T47D (cell line): ENCODE measurements at places on chromosomes 3 and 15.

DNA sequence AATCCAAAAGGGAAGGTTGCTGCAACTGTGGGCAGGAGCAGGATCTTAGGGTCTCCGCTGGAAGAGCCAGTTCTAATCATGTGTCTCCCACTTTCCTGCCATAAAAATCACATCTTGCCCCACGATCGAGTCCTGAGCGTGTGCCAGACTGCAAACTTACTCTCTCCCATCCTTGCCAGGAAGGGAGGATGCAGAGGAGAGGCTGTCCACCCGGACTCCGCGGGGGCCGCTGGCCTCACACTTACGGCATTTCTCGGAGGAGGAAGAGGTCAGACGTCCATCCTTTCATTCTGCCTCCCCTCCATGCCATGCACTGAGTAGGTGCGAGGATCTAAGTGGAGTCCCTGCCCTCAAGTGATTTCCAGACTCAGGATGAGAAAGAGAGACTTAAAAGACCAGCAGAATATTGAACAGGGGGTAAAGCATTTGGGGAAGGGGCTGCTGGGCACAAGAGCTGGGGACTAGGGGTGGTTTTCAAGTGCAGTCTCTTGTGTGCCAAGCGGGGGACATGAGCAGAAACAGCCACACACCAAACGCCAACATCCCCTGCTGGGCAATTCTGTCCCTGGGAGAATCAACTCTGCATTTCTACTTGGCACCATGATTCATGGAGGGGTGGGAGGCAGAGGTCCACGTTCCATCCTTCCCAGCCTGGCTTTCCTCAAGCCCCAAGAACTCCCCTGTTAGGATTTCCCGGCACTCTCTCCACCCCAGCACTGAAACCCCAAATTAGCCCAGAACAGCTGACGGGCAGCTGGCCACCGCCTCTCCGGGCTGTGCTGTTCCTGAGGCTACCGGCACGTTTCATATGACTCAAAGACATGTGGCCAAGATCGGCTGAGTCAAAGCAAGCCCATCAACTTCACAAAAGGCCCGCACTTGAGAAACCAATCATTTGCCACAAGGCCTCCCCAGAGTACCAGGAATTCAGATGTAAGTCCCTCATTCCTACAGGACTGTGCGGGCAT is 11.6 kb downstream of the OXTR start:
- no peak for DNase-seq

- no peak for DNase-seq
Observed at GRCh38 chr15:100517846-100518245, 10.9 kb downstream of the CERS3 start.

GRCh38 chr3:127714866-127715265 is 42.1 kb downstream of the ABTB1 start:
- DNase-seq: no peak

DNA sequence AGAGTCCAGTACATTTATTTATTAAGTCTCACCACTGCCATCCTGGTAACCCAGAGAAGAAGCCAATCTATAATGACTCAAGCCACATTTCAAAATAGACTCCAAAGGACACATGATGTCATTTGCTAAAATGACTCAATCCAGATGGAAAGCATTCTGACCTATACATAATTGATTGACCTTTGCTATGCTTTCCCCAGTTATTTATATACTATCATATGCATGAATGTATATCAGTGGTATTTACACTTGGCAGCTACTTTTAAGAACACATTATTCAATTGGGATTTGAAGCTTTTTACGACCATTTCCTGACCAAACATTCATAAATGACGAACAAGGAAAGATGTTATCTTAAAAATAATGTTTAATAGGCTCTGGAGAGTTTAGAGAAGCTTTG is 297.2 kb downstream of the FHIT start:
- no peak for DNase-seq

DNA sequence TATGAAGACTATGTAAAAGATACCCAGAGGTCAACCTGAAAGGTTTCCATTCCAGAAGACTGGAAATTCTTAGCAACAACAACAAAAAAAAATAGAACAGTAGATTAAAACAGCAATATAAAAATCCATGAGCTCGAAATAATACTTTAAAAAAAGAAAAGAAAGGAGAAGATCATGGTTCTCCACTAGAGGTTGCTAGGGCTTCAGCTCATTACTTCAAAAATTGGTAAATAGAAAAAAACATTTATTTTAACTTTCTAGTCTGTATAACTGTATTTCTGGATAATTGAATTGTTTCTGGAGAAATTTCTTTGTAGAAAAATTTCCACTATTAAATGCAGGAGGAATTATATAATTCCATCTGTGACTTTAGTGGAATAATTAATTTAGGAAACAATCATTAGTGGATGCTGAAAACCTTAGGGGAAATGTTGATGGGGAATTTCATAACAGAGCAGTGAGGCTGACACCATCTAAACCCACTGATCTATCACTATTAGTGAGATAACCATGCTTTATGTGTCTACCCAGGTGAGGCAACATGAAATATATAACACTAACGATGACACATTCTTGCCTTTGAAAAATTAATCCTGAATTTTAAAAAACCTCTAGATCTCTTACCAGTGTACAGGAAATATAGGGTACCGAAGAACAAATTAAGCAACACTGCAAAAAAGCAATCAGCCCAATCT is 62.5 kb upstream of the SNRK start:
- DNase-seq: no peak

- DNase-seq: no peak
Observed at GRCh38 chr3:76656531-76657070, 383.3 kb upstream of the ROBO2 start.

DNA sequence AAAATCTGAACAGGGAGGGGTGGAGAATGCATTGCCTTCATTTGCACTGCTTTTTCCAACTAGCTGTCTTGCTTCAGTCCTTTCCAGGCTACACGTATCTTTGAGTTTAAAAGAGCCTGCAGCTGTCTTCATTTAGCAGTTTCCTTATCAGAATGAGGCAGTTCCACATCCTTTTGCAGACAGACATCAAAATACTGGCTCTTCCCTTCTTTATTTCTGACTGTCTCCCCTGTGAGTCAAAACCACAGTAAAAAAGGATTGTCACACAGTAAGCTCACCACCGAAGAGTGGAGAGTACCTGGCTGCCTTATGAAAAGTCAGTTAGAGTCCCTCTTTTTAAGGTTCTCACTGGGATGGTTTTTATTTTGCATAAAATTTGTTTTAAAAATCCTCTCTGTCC is 205.5 kb upstream of the CD96 start:
- DNase-seq: no peak

GRCh38 chr15:94193906-94194305 is 37.5 kb upstream of the MCTP2 start:
- no peak for DNase-seq

DNA sequence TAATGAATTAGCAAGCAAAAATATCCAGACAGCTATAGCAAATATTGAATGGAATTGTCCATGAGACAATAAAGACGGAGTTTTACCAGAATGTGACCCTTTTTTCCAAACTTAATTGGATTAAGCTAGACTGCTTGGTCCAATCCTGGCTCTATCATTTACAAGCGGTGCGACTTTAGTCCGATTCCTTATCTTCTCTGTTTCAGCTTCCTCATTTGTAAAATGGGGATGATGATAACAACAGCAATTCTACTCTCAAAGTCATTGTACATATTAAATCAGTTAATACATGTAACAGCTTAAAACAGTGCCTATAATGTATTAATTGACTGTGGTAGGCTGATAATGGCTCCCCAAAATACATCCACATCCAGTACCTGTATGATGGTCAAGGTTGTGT is 62.1 kb upstream of the CRBN start:
- no peak for DNase-seq

GRCh38 chr3:59464187-59464586 is 414.4 kb upstream of the CFAP20DC start:
- DNase-seq: no peak

DNA sequence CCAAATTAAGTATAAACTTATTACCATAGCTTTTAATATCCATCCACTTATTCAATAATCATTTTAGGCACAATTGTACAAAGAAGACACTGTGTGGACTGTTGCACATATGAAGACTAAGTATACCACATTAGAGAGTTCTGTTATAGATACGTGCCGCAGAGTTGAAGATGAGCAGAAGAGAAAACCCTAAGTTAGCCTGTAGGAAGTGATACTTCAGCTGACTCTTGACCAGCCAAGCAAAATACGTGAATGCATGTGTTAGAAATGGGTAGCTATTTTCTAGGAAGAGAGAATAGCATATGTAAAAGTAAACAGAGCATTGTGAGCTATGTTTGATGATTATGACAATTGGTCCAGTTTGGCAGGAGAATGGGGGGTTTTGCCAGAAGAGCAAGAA is 272.0 kb upstream of the ATP11B start:
- no peak for DNase-seq

DNA sequence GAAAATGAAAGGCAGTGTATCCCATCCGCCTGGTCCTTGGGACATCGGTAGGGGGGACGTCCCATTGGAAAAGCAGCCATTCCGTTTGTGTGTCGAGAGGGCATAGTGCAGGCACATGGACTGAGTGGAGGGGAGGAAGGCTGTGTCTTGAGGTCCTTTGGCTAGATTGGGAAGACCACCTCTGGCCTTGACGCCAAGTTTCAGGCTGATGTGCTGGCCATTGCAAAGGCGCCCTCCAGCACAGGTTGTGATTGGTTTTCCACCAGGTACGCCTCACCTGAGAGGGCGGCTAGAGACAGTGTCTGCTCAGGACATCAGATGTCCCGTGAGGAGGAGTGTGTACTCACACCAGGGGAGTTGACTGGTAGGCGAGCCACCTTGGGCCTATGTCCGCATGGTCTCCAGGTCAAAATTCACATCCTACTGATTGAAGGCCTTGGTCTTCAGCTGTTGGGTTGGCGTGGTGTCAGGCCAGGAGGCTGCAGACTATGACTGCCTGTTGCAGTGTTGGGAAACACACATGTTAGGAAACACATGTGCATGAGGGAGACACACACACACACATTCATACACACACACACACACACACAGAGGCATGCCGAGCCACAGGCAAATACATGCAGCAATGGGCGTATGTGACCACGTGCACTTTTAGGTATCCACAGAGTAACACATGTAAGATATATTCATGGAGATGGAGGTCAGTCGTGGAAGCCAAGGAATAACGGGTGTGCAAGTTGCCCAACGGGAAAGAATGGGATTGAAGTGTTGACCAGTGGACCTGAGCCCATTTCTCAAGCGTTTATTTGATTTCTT is 98.4 kb downstream of the SNRPN start:
- no peak for DNase-seq

DNA sequence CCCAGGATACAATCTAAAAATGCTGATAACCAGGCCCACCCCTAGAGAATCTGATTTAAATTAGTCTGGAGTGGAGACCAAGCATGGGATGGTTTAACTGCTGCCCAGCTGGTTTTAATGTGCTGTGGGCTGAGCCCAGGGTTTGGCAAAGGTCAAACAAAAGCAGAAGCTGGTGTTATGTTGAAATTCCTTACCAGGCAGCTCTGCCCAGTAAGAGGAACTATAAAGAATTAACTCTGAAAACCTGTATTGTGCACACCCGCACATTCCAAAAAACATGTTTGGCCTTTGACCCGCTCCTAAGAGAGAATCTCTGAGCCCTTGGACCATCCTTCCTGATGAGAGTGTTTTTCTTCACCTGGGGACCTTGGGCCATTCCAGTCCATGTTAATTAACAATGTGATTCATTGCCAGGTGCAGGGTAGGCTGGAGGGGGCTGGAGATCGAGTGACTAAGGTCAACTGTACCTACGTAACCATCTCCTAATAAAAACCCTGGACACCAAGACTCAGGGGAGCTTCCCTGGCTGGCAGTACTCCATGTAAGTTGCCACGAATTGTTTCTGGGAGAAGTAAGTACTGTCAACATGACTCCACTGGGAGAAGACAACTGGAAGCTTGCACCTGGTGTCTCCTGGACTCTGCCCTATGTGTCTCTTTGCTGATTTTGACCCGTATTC is 10.9 kb downstream of the CCDC13 start:
- DNase-seq: no peak

GRCh38 chr3:71503525-71504249 is 79.8 kb downstream of the FOXP1 start:
- DNase-seq: no peak

- no peak for DNase-seq
Observed at GRCh38 chr3:60952055-60952454, 299.2 kb downstream of the FHIT start.

DNA sequence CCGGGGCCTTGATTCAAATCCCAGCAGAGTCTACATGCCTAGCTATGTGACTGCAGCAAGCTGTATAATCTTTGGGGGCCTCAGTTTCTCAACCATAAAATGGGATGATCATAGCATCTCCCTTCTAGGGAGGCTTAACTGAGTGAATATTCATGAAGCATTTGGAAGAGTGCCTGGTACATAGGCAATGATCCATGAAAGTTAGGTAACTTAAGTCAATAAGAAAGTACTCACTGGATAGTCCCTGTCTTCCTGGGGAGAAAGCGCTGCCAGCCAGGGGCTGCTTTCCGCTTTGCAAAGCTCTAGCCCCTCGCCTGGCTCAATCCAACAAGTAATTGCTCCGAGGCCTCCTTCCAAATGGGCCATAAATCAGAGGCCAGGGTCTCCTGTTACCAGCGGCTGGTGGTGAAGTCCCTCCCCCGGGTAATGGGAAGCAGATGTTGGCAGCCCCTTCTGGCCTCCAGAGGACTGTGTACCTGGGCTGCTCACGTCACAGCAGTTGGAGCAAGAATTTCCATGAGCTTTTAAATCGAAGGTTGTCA is 521.9 kb upstream of the PROK2 start:
- DNase-seq: no peak

DNA sequence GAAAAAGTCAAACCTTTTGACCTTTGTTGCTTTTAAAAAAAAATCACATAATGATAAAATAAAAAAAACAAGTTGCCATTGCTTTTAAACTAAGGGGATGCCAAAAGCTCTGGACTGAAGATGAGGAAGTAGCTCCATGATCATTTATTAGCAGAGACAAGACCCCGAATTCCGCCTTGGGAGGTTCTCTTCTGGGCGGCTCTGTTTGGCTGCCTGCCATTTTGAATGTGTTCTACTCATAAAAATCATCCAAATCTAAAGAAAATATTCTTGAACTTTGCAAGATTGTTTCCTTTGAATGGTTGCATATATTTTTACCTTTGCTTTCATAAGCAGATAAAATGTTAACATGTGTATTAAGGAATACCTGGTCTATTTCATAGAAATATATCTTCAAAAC is 63.8 kb downstream of the NCEH1 start:
- no peak for DNase-seq

- DNase-seq: no peak
Observed at GRCh38 chr3:152176241-152176640, 92.5 kb upstream of the MBNL1 start.

DNA sequence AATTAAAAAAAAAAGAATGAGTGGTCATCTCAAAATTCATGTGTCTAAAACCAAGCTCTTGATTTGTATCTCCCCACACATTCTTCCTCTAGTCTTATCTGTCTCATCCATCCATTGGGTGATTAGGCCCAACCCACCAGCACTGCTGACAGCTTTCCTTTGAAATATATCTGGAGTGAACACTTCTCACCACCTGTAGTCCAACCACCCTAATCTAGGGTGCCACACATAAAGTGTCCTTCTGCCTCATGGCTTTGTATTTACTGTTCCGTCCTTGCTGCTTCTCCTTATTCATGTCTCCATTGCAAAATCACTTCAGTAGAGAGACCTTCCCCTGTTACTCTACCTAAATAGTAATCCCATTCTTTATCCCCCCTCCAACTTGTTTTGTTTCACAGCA is 82.4 kb upstream of the PTX3 start:
- no peak for DNase-seq
